Muscle of leg (tissue), 16 donors: ENCODE measurements at places on chromosomes 13 and 19. TPM values are rescaled to one million over a fixed set of nuclear protein-coding genes. Genes with fewer than 3 reads are reported as not detected.

- H3K27ac ChIP-seq = no peak overlapping the region
- peaks cover 60% of the 10 kb centered on the region for H3K4me1 ChIP-seq
- no peak overlapping the region for H3K4me3 ChIP-seq
- no peak for DNase-seq
Measured at GRCh38 chr19:4981681-4981958, 12.7 kb downstream of the KDM4B start.

DNA sequence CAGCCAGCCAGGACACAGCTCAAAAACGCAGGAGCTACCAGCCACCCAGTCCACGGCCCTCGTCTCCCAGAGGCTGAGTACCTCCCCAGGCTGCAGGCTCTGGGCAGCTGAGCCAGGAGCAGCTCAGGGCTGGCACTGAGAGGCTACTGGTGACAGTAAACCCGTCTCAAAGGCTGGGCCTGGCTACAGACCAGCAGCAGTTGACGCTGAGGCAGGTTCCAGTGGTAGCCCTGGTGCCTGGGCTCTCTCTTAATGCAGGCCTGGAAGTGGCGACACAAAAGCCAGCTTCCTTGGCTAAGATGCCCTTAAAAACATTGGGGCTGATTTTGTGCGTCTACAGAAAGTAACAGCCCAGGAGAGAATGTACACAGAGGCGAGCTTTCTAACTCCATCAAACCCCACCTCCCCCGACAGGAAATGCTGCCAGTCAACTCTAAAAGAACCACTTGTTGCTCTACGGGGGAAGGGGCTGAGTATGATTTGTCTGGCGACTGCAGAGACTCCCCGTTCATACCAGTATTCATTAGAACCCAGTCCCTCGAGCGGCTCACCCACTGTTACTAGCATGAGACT lies 126.3 kb downstream of the STK24 start:
- peak; percentile 49 for DNase-seq
- no peaks in the 10 kb centered on the region for H3K27me3 ChIP-seq
- no peak overlapping the region for H3K27ac ChIP-seq
- peaks cover 51% of the 10 kb centered on the region for H3K36me3 ChIP-seq
- no peak overlapping the region for H3K4me3 ChIP-seq
- peaks cover 47% of the 10 kb centered on the region for H3K4me1 ChIP-seq

GRCh38 chr19:20385061-20385460 lies 180.5 kb downstream of the ZNF737 start:
- no peaks in the 10 kb centered on the region for H3K4me1 ChIP-seq
- DNase-seq = no peak
- H3K27me3 ChIP-seq = no peaks in the 10 kb centered on the region
- H3K27ac ChIP-seq = no peak overlapping the region

GRCh38 chr13:28495538-28496187 lies 735 bp upstream of the FLT1 start:
- peak overlapping the region; percentile 44 for H3K4me3 ChIP-seq
- H3K27me3 ChIP-seq = peaks cover 63% of the 10 kb centered on the region
- DNase-seq = no peak
- H3K4me1 ChIP-seq = peaks cover 15% of the 10 kb centered on the region
- H3K27ac ChIP-seq = peak overlapping the region; percentile 47
- no peaks in the 10 kb centered on the region for H3K36me3 ChIP-seq

Gene NKG7
- total RNA-seq = 0.80 TPM

Gene PROZ
- not detected for total RNA-seq
